AG20443 (cell line): ENCODE measurements at places on chromosomes 6 and 20.

DNA sequence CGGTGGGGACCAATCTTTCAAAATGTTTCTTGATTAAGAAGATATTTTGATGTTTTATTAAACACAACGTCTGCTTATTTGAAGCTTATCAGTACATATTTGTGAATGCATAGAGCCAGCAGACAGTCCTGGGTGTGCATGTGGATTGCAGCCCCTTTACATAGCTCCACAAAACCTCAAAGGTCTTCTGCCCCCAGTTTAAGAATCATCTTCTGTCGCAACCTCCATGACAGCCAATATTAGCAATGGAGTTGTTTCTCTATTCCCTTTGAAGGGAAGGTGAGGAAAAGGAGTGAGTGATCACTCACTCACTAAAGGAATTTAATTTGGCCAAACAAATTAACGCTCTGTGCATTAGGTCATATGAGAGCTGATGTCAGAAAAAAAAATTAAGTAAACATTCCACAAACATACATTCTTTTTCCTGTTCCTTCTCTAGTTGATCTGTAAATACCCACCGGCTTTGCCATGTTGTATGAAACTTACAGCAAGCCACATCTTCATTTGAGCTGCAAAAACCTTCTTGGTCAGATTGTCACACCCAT is 152.9 kb downstream of the SIM1 start:
- no peak for DNase-seq

DNA sequence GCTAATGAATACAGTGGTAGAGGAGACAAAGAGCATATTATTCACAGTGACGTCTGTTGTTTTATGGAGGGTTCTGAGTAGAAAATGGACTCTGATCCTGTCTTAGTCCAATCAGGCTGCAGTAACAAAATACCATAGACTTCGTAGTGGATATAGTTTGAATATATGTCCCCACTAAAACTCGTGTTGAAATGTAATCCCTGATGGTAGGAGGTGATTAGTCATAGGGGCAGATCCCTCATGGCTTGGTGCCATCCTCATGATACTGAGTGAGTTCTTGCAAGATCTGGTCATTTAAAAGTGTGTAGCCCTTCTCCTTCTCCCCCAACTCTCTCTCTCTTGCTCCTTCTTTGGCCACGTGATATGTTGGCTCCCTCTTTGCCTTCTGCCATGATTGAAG is 82.5 kb downstream of the CD83 start:
- no peak for DNase-seq

DNA sequence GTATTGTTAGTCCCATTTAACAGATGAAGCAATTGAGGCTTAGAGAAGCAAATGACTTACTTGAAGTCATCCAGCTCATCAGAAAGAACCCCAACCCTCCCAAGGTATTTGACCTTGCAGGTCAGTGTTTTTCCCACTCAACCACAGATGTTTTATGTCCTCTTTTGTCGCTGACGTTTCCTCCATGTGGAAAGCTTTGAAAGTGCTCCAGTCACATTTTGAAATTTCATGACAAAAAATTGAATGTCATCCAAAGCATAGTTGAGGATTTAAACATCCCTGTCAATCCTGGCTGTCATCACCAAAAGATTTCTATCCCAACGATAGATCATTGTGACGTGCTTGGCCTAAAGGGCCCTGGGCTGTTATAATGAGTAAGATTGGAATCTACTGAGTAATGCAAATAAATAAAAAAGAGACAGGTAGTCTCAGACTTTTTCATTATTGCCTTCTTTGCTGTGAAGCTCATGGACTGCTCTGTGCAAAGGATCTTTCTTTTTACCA is 102.7 kb downstream of the TSHZ2 start:
- DNase-seq = peak; percentile 61

- no peak for DNase-seq
Measured at GRCh38 chr20:57218489-57218888, 48.0 kb downstream of the BMP7 start.

DNA sequence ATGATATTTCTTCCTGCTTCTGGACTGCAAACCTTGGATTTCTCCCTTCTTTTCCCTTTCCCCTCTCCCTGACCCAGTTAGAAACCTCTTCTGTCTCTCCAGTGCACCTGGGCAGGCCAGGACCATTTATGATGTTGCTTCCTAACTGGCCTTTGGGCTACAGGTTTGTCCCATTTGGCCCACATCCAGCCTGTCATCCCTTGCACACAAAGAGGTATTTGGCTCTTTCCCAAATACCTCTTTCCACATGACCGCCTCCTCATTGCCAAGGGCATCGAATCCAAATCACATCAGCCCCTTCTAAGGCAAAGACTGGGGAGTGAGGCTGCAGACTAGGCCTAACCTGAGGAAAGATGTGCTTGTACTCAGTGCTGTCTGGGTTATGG is 13.6 kb downstream of the FGD2 start:
- DNase-seq = no peak
